ENCODE measurements at places on chromosomes 13 and 19.
A peak's percentile ranks its signal among the peaks of the same experiment; 100 is the strongest.

DNA sequence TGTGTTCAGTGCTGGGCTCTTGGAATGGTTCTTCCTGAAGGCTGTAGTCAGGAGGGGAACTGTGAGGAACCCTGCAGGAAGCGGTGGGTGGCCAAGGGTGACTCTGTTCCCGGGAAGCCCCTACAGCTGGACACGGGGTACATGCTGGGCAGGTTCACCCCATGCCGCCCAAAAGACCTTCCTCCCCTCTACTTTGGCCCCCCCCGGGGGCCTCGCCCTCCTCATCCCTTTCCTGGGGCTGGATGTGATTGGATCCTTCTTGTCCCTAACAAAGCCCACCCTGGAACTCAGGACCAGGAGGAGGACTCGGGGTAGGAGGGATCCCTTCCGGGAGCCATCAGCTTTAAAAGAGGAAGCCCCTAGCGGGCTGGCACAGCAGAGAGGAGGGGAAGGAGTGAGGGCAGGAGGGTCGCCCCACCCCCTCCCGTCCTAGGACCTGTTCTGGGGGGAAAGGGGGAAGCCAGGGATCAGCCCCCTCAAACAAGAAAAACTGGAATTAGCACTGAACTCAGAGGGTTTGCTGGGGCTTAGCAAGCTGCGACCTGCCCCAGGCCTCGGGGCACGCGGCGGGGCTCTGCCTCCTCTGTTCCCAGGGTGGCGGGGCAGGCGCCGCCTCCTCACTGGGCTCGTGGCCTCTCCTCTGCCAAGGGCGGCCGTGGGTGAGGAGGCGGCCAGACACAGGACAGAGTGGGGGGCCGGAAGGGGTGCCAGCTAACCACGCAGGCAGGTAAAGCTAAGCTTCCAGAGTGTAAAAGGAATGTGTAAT, 4.0 kb downstream of the CEBPA start:
- no peak for DNase-seq

DNA sequence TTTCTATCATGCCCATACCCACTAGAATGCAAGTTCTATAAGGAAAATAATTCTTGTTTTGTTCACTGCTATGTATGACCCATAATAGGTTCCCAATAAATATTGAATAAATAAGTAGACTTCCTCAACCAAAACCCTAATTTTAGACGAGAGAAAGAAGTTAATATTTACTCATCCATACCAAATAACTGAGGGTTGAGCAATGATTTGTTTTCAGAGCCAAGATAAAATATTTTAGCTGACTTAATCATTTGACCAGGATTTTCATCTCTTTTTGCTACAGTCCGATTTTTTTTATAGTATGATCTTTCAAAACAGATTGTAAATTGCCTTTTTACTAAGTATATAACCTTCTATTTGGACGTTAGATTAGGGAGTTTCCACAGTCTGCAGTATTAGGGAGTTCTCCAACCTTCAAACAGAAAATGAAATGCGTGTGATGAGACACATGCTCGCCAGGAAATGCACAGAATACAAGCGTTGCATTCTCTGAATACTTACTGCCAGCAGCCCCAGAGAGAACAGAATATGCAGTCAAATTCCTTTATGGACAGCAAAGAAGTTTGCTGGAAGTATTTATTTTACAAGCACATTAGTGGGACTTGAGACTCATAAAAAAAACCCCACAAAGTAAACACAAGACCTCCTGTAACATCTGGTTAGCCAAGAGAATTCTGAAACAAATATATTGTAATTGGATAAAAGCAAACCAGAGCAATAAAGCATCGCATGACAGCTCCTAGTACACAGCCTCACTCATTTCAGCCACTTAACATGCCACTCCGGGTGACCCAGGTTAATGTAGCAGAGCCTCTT, 230.0 kb downstream of the MYO16 start:
- no peak for DNase-seq

DNA sequence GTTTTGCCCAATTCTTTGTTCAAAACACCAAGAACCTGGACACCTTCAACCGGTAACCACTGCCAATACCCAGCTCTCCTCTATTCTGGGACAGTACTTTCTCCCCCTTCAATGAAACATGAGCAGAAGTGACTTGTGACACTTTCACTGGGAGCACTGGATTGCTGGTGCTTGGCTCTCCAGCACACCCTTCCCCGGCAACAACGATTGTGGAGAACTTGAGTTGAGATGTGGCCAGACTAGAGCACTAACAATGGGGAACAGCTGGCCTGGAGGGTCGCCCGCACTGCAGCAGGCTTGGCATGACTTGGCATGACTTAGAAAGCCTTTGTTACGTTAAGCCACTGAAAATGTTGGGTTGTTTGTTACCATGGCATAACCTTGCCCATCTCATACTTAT, 7.5 kb upstream of the B3GLCT start:
- DNase-seq = no peak

DNA sequence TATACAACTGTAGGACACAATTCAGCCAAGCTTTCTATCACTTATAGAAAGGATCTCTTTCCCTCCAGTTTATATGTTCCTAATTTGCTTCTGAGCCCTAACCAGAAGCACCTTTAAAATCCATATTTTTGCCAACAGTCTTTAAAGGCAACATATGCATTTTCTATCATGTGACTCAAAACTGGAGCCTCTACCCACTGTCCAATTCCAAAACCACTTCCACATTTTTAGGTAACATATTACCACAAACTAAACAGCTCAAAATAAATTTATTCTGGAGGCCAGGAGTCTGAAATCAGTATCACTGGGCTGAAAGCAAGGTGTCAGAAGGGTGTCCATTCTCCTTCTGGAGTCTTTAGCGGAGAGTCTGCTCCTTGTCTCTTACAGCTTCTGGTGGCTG, 15.9 kb upstream of the EFNB2 start:
- no peak for DNase-seq

- DNase-seq = no peak
These were observed 7.8 kb upstream of the KLK14 start for GRCh38 chr19:51090471-51090870.

GRCh38 chr19:40420766-40421765, 4.7 kb downstream of the SERTAD1 start:
- DNase-seq = peak; percentile 82

DNA sequence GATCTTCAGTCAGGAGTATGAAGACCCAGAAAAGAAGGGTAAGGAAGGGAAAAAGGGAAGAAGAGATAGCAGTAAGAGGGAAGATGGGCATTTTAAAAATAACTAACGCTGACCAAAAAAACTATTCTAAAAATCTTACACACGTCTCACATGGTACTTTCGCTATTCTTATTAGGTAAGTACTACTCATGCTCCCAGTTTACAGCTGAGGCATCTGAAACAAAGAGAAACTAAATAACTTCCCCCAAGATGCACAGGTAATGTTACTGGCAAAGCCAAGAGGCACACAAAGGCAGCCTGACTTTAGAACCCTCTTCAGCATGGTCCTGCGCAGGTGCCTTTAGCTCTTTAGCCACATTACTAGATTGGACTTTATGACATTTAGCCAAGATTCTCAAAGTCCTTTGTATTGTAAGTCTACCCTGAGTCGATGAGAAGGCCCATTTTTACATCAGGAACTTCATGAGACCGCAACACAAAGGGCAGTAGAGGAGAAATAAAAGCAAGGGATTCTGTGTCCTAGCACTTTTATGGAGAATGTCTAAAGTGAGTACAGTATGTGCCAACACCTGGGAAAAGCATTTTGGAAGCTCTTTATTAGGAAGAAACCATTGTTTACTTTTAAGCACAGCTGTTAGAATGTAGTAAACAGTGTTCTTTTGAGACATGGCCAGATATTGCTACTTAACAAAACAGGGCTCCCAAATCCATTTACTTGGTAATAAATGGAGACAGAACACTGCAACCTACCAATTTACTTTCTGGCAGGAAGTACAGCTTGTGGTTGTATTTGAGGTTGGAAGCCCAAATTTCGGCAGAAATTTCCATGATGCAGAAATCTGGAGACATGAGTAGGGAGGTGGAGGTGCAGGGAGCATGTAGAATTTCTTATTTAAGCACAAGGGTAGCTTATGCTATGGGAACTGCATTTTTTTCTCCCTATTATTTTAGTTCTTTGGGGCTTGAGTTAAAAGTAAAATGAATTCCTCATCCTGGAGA, 250.7 kb downstream of the KCTD12 start:
- no peak for DNase-seq
